Activated CD4-positive, alpha-beta T cell treated with anti-CD3 and anti-CD28 coated beads, Interleukin-2, amount 50 U/mL, for 4 hours (primary cell): ENCODE measurements at places on chromosomes 4 and X.

DNA sequence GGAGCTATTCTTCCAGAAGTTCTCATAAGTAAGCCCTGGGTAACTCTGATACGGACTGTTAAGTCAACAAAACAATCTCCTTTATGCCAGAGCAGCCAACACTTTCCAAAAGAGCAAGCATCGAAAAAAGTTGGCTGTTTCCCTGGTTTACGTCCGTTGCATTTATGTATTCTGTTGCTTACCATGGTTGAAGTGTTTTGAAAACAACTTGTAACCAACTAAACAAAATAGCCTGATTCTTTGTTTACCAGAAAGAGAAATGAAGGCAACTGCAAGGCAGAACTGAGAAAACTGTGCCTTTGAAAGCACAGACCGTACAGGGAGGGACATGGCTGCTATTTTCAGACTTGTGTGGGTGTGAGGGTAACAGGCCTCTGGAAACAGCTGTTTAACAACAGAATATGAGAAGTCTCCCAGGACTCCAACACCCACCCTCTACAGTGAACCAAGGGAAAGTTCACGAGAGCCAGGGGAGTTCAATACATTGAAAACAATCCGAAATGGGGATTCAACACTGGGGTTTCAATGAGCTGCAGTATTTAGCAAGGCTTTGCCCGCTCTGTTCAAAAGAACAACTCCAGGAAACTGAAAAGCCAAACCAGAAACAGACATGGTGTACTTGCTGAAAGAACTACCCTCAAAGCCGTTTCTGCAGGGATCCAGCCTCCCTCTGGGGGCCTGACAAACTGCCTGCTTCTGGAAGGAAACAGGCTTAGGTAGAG lies 95.8 kb upstream of the EGFL6 start:
- DNase-seq: no peak

GRCh38 chrX:136797787-136798186 lies 17.1 kb upstream of the ARHGEF6 start:
- DNase-seq: no peak

DNA sequence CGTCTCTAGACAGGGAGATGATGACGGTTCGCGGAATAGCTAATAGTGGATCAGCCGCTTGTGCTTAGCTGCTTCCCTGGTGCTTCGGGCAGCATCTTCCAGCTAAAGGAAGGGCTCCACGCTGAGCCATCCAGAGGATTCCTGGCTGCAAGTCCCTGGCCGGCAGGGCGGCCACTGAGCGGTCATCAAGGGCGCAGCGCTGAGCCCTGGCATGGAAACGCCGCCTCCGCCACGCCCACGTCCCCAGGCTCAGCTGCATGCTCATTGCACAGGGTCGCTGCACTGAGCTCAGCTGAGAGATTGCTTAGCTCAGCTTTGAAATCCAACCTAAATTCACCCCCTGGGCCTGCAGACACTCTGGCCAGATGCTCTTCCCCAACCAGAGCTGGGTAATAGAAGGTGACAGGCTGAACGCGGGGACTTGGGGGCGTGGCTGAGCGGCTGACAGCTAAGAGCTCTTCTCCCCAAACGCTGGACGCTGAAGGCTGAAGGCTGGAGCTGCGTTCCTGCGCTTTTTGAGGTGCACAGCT lies 118.2 kb upstream of the KIT start:
- no peak for DNase-seq

- DNase-seq: no peak
Measured at GRCh38 chr4:64174247-64174882, 234.9 kb downstream of the TECRL start.

- DNase-seq: no peak
Measured at GRCh38 chr4:130008461-130008860, 912.5 kb downstream of the C4orf33 start.

DNA sequence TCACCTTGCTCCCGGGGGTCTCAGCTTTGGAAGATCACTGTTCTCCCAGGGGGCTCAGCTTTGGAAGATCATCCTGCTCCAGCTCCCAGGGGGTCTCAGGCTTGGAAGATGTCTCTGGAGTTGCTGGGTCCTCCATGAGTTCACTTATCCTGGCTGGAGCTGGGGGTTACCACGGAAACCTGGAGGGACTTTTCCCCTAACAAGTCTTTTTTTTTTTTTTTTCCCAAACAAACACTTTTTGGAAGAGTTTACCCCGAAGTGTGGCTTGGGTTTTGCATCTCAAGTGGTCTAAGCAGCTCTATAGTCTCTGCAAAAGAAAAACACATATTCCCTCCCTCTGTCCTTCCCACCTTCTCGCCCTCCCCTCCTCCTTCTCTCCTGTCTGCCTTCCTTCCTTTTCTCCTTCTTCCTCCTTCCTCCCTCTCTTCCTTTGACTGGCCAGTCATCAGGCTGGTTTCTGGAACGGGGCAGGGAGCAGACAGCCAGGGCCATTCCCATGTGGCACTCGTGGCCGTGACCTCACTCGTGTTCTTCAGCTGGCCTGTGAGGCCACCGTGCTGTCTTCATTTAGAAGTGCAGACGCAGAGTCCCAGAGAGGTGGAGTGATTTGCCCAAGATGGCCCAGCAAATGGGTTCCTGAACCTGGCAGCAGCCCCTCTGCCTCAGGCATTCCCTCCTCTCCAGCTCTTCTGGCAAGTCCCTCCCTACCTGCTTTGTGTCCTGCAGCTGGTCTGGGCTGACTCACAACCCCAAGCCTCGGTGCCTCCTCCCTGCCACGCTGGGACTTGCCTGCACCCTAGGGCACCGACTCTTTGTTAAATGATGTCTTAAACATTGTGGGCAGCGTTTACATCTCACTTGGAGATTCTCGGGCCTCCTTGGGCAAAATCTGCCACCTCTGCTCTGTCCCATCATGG lies 25.9 kb upstream of the HMX1 start:
- DNase-seq: no peak

GRCh38 chr4:15809466-15809865 lies 31.3 kb downstream of the CD38 start:
- no peak for DNase-seq

GRCh38 chr4:56426273-56426672 lies 9.1 kb downstream of the PPAT start:
- no peak for DNase-seq

DNA sequence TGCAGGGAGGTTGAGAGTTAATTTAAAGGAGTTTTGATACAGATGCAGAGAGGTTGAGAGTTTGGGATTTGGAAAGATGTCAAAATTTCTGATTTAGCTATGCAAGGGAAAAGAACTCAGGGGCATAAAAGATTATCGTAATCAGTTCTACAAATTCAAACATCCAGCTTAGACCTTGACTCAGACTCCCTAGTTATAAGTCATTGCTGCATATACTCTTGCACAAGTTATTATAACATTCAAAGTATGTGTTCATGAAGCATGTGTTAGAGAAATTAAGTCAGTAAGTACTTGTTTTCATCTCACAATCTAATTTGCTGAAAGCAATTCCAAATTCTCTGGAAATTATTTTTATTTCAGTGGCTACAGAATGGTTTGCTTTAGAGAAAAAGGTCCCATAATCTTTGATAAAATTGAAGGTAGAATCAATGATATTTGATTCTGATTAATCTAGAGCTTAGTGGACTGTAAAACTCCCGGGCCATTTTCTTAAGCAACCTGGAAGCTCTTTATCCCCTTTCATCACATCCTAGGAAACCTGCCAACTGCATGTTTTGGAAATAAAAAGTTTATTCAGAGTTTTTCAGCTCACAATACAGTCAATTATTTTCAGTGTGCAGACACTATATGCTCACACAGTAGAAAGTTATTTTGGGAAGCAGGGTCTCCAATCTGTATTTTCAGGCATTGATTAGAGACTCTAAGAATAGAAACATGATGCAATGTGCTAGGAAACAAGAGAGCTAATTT lies 132.9 kb upstream of the SPANXC start:
- DNase-seq: no peak

DNA sequence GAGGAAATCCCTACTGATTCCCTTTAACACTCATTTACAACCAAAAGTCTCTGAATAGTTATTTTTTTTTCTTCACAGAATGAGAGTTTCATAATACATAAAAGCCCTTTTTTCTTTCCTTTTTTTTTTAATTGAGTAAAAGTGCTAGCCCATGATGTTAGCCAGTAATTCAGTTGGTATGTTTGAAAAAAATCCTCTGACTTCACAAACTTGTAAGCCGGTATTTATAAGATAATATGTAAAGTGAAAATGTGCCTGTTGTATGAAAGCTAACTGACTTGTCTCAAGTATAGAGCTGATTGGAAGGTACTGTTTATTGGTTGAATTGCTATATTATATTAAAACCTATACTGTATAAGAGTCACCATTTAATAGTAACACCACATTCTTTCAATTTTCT lies 70.2 kb upstream of the NEIL3 start:
- no peak for DNase-seq

- no peak for DNase-seq
Measured at GRCh38 chr4:1385373-1386340, 20.6 kb downstream of the NKX1-1 start.

DNA sequence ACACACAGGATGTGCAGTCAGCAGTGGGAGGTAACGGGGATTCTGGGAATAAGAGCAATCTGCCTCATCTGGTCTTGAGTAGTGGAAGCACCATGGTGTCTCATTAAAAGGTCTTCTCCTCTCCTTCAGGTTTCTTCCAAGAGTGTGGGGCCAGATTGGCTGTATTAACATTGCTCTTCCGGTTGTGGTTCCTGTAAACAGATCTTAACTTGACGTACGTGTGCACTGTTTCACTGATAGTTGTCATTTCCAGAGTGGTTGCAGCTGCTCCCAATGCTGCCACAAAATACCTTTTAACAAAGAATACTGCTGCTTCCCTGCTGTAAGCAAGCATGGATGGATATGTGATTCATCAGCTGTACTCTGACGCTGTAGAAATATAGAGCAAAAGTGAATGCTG lies 1443.4 kb upstream of the TENM3 start:
- no peak for DNase-seq

DNA sequence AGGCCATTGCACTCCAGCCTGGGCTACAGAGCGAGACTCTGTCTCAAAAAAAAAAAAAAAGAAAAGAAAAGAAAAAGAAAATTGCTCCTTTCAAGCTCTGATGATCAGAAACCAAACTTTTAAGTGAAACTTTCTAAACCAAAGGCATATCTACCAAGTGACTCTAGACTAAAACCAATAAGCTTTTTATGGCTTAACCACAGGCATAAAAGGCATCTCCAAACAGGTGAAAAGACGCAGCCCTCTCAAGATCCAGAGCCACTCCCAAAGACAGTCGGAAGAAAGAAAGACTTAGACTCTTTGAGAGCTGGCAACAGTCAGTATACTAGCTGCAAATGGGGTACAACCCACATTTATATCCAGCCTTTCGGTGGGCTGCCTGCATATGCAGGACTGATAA lies 117.1 kb upstream of the AP1S2 start:
- DNase-seq: no peak

- DNase-seq: no peak
Measured at GRCh38 chrX:35150052-35150451, 207.5 kb downstream of the FAM47B start.

- no peak for DNase-seq
Measured at GRCh38 chr4:141346144-141346543, 125.4 kb downstream of the ZNF330 start.

DNA sequence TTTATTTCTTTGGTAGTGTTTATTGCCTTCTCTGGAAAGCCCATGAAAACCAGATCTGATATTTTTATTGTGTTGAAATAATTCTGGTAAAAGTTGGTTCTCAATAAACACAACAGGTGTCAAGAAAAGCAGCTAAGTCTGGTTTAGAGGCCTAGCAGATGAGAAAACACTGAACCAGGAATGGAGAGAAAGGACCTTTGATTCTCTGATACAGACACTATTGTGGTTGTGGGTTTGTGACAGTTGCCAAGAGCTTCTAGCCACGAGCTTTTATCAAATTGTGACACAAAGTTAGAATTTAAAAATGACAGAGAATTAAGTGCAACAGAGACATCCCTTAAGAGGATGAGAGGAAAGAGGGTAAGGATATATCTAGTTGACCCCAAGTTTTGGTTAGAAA lies 42.6 kb downstream of the DDIT4L start:
- DNase-seq: no peak

- no peak for DNase-seq
Measured at GRCh38 chr4:133146574-133147241, 2.4 kb upstream of the PCDH10 start.

DNA sequence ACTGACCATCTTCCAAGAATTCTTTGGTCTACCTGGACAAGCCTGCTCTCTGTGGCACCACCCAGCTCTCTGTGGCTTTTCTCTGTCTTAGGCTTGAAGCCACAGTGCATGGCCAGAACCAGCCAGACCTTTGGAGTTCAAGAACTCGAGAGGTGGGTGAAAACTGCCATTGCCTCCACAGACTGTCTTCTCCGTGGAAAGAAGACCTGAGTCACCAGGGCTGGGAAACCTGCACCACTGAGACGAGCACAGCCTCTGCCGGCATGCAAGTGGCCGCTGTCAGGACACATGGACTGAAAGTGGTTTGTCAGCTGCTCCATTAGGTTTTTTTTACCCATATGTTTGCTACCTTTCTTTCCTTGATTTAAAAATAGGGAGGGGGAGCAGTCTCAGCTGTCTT lies 74.5 kb downstream of the MGST2 start:
- DNase-seq: no peak

DNA sequence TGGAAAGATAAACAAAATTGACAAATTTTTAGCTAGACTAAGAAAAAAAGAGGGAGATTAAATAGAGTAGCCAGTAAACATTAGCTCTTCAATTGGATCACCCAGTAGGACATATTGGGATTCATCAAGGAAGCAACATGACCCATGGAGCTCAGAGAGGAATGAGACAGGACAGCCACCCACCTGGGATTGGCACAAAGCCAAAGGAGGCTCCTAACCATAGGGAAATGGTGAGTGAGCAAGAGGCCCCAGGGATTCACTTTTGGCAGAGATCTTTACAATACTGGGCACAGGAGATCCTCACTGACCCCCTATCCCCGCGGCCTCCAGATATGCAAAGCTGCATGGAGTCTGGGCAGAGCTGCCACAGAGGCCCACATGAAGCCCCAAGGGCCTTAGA lies 34.8 kb upstream of the CXCL6 start:
- no peak for DNase-seq

DNA sequence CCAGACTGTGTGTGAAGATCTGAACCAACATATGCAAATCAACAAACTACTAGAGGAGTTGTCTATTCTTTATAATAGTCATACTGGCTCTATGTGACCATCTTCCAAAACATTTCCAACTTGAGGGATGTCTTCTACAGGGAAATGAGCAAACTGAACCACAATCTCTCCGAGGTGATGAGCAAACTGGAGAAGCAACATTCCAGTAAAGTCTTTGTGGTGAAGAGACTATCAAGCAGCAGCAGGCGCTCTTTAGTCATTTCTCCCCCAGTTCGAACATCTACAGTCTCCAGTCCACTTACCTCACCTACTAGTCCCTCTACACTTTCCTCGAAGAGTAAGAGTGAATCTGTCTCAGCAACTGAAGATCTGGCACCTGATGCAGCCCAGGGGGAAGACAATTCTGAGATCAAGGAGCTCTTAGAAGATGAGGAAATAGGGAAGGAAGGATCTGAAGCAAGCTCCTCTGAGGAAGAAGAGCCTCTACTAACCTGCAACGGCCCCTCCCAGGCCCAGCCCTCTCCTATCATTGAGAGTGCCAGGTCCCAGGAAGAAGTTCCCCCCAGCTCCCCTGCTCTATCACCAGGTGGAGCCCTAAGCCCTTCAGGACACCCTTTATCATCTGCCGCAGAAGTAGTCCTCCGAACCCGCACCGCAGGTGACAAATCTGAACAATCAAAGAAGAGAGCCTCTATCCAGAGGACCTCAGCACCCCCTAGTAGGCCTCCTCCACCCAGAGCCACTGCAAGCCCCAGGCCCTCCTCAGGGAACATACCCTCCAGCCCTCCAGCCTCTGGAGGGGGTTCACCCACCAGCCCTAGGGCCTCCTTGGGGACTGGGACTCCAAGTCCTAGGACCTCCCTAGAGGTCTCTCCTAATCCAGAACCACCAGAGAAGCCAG lies 98.1 kb downstream of the HNRNPD start:
- DNase-seq: no peak
